NCI-H1436 (cell line): ENCODE measurements at places on chromosomes 1 and 21.

DNA sequence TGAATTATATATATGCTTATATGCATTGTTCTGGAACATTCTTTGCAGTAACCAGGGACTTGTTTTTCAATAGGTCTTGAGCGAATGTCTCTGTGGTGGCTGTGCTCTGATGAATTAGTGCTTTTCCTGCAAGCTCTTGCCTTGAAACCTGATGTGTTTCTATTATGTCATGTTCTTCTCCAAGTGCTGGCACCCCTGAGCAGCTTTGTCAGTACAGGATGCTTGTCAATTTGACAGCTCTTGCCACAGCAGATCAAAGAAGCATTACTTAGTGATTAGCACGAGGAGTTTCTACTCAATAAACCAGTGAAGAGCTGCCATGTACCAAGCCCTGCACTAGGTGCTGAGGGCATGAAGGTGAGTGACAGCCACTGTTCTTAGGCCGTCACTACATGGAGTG is 171.9 kb downstream of the PRDM2 start:
- DNase-seq, result no peak

- no peak for DNase-seq
Observed at GRCh38 chr1:234841710-234842231, 231.8 kb upstream of the IRF2BP2 start.

GRCh38 chr1:106217765-106218164 is 838.7 kb upstream of the PRMT6 start:
- no peak for DNase-seq

DNA sequence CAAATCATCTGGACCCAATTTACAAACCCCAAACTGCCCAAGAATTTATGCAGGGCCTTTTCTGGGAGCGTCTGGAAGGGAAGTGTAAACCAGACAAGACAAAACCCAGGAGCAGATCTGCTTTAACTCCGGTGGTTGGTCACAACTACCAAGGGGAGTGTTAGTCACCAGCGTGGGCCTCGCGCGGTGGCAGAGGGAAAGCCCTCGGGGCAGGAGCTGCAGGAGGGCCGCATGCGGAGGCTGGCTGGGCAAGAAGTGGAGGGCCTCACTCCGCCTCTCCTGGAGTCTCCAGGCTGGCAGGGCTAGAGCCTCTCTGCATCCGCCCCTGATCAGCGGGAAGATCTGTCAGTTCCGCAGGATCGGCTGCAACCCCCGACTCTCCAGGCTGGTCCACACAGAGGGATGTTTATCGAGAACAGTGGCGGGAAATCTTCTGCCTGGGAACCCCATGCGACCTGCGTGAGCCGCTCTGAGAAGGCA is 2.0 kb downstream of the COL24A1 start:
- no peak for DNase-seq

DNA sequence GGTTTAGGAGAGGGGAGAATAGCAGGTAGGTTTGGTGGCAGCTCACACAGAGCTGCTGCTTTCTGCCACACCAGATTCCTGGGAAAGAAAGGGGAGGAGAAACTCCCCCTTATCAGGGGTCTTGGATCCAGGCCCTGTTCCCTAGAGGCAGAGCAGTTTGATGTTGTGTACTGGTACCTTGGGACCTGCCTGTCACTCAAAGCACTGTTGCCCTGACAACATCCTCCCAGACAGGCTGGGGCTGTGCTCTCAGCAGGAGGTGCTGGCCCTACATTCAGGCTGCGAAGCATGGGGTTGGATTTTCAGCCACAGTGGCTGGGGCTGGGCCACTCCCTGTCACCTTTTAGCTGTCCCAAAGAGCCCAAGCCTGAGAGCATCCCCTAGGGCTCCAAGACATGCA is 188.0 kb downstream of the GRIK3 start:
- DNase-seq, result no peak

DNA sequence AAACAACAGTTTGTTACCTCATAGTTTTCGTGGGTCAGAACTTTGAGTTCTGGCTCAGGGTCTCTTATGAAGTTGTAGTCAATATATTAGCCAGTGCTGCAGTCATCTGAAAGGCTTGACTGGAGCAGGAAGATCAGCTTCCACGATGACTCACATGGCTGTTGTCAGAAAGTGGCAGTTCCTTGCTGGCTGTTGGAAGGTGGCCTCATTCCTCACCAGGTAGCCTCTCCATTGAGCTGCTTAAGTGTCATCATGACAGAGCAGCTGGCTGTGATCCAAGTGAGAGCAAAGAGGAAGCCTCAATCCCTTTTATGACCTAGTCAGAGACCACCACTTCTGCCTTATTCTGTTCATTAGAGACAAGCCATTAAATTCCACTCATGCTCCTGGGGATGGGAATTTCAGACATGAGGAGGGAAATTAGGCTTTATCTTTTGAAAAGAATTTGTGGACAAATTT is 5.6 kb downstream of the OSBPL9 start:
- peak; percentile 30 for DNase-seq

- no peak for DNase-seq
Observed at GRCh38 chr1:89274411-89274857, 1.8 kb upstream of the GBP5 start.

DNA sequence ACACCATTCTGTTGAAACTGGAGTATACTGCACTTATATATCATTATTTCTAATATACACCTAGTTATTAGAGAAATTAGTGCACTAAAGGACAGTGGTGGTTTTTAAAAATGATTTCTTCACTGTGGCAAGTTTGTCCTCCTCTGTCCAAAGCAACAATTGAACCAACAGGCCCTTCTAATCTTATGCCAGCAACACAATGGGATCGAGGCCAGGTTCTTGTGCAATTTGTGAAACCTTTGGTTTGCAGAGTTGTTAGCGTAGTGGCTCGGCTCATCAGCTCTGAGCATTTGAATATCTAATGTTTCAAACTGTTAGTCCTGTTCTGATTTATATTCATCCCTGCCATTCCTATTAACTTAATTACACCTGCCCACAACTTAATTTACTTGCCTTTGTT is 9.9 kb upstream of the LRRC39 start:
- no peak for DNase-seq

DNA sequence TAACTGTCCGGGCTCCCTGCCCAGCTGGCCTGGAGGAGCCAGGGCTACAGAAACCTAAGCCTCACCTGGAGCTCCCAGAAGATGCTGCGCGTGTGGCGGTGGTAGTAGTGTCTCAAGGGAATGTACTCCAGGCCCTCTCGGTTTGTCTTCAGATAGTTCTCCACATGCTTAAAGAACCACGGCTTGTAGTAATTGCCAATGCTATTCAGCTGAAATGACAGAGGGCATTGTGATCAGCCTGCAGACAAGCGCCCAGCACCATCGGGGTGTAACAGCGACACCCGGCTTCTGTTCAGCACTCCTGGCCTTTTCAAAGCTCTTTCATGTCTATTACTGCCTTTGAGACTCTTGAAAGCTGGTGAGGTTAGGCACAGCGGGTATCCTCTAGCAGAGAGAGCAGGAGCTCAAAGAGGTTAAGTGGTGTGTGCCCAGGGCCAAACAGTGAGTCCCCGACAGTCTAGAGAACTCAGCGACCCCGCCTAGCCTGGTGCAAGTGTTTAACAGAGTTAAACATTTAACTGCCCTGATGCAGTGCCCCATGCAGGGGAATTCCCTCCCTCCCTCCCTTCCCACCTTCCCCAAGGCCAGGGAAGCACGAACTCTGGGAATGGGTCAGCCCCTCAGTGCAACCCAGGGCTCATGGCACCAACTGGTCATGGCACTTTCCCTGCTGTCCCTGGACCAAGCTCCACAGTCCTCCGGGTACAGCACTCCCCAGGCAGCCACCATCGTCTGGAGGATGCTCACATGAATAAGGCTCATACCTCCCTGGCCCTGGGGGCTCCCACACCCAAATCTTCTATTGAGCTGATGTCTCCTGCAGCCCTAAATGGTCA is 21.5 kb downstream of the DHCR24 start:
- no peak for DNase-seq

DNA sequence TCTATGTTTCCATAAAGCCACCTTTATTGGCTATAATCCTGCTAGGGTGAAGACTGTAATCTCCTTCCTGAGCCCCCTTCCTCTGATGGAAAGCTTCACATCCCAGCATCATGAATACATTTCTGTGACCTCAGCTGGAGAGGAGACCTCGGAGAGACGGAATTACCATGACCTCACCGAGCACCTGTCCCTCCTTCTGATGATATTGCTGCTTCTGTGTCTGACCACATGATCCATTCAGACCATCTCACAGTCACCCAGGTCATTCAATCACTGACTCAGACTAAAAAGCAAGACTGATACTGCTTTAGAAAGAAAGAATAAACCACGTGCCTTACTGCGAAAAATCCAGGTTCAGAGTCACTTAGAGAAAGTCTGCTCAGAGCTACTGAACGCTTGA is 8.8 kb downstream of the KCND3 start:
- no peak for DNase-seq

DNA sequence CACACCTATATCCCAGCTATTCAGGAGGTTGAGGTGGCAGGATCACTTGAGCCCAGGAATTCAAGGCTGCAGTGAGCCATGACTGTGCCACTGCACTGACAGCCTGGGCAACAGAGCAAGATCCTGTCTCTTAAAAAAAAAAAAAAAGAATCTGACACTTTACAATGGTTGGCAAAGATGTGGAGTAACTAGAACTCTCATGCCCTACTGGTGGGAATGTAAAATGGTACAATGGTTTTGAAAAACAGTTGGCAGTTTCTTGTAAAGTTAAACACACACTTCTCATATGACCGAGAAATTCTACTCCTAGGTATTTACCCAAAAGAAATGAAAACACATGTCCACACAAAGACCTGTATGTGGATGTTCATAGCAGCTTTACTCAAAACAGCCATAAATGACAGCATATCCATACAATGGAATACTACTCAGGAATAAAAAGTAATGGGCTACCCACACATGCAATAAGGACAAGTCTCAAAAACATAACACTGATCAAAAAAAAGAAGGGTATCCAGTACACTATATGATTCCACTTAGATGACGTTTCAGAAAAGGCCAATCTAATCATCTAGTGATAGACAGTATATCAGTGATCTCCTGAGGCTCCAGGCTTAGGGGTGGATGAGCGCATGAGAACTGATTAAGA is 58.1 kb downstream of the HLCS start:
- DNase-seq, result no peak

DNA sequence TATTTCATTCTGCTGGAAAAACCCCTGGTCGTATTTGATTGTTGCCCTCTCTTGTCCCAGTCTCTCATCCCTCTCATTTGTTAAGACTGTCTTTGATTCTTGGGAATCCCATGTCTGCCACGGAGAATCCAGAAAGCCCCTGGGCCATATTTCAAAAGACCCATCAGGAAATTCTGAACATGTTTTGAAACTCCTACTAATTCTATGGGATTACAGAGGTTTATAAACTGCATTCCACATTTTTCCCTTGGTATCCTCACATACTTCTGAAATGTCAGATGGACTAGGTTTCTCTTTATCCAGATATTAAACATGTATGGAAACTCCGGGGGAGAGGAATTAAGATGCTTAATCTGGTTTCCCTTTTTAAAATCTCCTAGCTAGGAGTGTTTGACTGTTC is 80.0 kb downstream of the HUNK start:
- no peak for DNase-seq

DNA sequence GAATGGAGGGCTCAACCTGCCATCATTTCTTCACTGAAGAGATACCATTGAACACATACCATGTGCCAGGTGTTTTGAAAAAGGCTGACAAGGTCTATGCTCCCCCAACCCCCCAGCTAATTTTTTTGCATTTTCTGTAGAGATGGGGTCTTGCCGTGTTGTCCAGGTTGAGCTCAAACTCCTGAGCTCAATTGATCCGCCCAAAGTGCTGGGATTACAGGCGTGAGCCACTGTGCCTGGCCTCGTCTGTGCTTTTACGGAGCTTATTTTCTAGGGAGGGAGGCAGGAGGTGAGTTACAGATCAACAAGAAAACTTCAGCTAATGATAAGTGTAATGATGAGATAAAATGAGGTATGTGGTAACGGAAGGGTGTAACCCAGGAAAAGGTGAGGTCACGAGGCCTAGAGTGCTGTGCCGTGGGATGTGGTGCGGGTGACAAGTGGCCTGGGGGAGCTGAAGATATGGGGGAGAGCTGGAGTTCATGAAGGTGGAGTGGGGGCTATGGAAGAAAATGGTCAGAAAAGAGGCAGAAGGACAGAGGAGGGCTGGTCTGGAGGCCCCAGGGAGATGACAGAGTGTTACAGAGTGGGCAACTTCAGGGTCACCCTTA is 28.2 kb downstream of the FAAH start:
- no peak for DNase-seq

GRCh38 chr1:167983797-167984420 is 47.0 kb upstream of the MPC2 start:
- DNase-seq, result no peak
